ENCODE measurements at places on chromosomes 16 and 17. TPM values are rescaled to one million over a fixed set of nuclear protein-coding genes. Genes with fewer than 3 reads are reported as not detected.

CACNG5 gene
- total RNA-seq = not detected

SOX8 gene
- 1.0 TPM for total RNA-seq

FKBP10 gene
- 23.5 TPM for total RNA-seq

NF1 gene
- total RNA-seq = 51.3 TPM

SEC14L5 gene
- 0.34 TPM for total RNA-seq

DGKE gene
- total RNA-seq = 7.6 TPM

COPZ2 gene
- total RNA-seq = 7.0 TPM

MLKL gene
- 28.1 TPM for total RNA-seq

GRIN2A gene
- 0.30 TPM for total RNA-seq

ITGA2B gene
- 14.0 TPM for total RNA-seq

NPW gene
- not detected for total RNA-seq

PRDM7 gene
- total RNA-seq = not detected

ST6GALNAC1 gene
- total RNA-seq = 19.6 TPM

MIF4GD gene
- 41.7 TPM for total RNA-seq

TEX19 gene
- total RNA-seq = not detected

SSTR5 gene
- total RNA-seq = not detected

NATD1 gene
- 11.2 TPM for total RNA-seq

UBE2Z gene
- total RNA-seq = 56.7 TPM

CCL5 gene
- 15.0 TPM for total RNA-seq

TANC2 gene
- 134 TPM for total RNA-seq

ACSM2A gene
- total RNA-seq = not detected

ADAD2 gene
- not detected for total RNA-seq

SLC38A8 gene
- total RNA-seq = not detected

KRT33A gene
- not detected for total RNA-seq

SLC16A6 gene
- 6.3 TPM for total RNA-seq

PTX4 gene
- total RNA-seq = 0.34 TPM

FGF11 gene
- total RNA-seq = 0.55 TPM

ABCA6 gene
- 66.8 TPM for total RNA-seq

ITGB4 gene
- total RNA-seq = 39.3 TPM

SULT1A4 gene
- total RNA-seq = 21.0 TPM

UBE2I gene
- 51.4 TPM for total RNA-seq

DNASE1L2 gene
- not detected for total RNA-seq

SP6 gene
- 2.7 TPM for total RNA-seq

TUBG1 gene
- 27.3 TPM for total RNA-seq

FLYWCH1 gene
- 37.5 TPM for total RNA-seq

RAMP2 gene
- 48.8 TPM for total RNA-seq

TNS4 gene
- 5.1 TPM for total RNA-seq

SLFN12L gene
- 13.3 TPM for total RNA-seq

PNPO gene
- total RNA-seq = 21.0 TPM

TK2 gene
- total RNA-seq = 54.0 TPM

TP53TG3D gene
- not detected for total RNA-seq

PPY gene
- total RNA-seq = not detected

TRPV3 gene
- 0.84 TPM for total RNA-seq

AGRP gene
- 7.6 TPM for total RNA-seq
